ENCODE measurements at places on chromosomes 2 and 18.

DNA sequence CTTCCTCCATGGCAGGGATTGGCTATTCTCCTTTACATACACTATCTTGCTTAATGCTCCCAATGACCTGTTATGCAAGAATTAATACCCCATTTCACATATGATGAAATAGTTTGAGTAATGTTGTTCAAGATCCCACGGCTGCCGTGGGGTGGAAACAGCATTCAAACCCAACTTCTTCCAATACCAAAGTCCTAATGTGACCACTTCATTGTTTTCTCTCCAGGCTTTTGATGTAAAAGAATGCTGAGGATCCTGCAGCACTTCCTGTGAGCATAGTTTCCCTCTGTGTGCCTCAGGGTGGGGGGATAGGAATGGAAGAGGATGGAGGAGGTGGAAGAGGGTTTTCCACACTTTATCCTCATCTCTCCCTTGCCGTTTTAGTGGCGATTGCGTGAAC is 199.4 kb downstream of the IRS1 start:
- DNase-seq, result no peak

DNA sequence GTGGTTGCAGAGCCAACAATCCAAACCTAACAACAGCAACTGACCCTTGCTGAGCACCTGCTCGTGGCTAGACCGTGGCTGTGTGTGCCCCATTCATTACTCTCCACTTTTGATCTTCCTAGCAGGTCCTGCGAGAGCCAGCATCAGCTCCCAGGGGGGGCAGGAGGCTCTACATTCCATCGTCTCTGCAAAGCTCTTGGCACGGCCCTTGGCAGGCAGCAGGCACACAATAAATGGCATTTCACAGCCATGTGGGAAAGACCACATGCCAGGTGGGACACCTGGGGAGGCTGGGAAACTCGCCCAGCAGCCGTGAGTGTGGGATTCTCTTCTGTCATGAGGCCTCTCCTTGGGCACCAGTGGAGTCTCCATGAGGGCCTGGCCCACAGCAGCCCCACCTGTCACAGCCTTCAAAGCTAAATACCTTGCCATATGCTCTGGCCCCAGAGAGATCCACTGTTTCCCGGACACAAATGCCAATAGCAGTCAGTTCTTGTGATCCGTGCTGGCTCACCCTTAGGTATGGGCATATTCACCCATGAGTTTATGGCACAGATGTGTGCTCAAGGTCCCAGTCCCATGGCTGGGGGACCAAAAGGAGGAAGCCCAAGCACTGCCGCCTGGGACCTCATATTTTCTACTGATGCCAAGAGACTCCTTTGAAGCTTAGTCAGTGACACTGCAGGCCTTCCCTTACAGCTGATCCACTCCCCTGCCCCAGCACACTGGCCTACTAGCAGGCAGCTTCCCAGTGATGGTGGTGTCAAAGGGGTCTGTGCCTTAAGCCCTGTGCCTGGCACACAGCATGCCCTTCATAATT is 6.8 kb upstream of the TEX51 start:
- peak; percentile 62 for DNase-seq

DNA sequence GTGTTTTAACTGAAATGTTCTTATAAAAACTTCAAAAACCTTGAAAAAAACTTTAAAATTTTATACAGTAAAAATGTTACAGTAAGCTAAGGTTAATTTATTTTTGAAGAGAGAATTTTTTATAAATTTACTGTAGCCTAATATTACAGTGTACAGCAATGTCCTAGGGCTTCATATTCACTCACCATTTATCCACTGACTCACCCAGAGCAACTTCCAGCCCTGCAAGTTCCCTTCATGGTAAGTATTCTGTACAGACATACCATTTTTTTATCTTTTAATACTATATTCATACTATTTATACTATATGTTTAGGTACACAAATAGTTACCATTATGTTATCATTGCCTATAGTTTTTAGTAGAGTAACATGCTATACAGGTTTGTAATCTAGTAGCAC is 396.7 kb upstream of the MMADHC start:
- DNase-seq, result no peak

GRCh38 chr2:120455390-120455789 is 109.5 kb downstream of the INHBB start:
- no peak for DNase-seq

DNA sequence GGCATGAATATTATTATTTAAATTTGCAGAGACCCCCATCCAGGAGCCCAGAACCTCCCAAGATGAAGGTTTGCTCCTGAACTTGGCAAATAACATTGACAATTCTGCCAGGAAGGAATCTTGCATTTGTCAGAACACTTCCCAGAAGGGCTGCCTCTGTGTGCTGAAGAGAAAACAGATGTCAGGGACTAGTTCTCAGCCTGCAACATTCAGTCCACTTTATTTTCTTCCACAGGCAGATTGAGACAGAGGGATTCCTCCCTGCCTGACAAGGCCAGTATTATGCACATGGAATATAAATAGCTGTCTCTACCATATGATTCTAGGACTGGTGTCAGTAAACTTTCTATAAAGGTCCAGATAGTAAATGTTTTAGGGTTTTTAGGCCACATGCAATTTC is 171.5 kb upstream of the SIX2 start:
- no peak for DNase-seq

DNA sequence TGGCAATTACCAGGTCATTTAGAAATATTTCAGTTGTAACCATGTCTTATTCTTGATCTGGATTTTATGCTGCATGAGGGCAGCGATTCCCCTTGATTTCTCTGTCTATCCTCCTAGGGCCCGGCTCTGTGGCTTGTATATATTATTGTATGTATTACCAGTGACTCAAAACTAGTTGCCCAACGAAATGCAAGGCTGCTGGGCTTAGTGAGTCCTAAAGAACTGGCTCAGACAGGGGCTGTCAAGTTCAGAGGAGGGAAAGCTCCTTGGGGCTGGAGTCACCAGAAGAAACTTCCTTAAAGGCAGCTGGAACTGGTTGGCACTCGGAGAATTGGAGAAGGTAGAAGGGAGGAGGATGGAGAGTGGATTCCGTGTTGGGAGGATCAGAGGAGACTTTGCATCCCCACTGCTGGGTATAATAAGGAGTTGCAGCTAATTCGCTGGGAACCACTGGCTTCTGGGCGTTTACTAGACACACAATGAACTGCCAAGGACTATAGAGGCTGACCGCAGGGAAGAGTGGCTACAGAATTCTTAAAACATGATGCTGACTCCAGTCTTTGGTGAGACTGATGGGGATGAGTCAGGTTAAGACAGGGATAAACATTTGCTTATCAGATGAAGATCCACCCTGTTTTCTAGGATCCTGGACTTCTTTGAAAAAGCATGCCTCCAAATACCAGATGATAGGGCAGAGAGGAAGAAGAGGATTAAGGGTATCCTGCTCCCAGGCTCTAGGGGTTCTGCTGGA is 104.3 kb downstream of the PRKCE start:
- no peak for DNase-seq

DNA sequence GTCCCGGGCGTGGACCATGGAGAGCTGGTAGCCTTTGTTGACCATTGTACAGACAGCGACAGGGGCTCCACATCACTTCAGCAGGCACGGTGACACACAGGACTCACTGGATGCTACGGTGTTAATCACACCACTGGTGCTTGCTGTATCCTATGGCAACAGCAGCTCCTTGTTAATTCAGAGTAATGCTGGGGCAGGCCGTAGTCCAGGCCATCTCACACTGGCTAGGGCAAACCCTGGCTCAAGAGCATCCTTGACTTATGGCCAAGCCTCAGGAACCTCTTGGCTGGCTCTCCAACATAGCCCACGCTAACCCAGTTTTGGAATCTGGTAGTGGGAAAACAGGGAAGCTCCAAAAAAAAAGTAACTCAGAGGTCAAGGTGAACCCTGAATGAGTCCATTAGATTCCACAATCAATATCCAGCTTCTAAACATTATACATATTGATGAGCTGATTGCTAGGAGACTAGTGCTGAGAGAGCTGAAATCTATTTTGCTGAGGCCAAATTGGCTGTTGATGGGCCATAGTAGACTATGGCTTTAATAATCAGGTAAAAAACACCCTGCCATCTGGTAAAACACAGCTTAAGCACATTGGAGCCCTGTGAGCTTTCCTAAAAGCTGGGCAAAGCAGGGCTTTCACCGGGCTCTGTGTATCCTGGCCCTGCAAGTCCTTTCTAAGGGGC is 253.6 kb downstream of the PRKCE start:
- no peak for DNase-seq

- DNase-seq, result no peak
Observed at GRCh38 chr2:195388028-195388427, 269.0 kb upstream of the SLC39A10 start.

DNA sequence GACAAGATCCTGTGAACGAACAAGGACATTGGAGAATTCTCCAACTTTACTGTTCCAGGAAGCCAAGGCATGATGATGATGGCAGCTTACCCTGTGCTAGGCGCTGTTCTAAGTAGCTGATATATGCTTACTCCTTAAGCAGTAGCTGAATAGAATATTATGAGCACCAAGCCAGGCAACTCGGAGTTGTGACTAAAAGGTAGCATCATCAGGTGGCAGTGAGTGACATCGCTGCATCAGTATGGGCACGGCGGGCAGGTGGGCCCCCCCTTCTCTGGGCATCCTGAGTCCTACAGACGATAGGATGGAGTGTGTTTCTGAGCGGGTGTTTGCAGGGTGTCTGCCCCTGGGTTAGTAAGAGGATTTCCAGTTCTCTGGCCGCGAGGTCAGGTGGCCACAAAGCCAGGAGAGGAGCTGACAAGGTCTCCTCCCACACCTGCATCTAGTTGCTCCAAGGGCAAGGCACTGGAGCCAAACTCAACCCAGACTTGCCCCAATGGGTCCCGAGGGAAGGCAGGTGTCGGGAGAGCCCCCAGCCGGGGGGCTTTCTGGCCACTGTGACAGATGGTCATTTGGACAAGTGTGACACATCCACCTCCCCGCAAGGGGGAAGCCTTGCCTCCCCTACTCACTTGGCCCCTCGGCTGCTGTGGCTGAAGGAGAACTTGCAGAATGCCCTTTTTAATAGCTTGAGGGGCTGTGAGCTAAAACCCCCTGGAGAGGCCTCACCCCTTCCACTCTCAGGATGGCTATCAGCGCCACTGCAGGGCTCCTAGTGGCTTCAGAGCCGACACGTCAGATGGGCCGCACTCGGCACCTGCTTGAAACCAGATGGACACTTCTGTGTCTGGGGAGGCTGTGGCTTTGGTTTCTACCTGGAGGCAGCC is 55.5 kb downstream of the CRACDL start:
- no peak for DNase-seq

DNA sequence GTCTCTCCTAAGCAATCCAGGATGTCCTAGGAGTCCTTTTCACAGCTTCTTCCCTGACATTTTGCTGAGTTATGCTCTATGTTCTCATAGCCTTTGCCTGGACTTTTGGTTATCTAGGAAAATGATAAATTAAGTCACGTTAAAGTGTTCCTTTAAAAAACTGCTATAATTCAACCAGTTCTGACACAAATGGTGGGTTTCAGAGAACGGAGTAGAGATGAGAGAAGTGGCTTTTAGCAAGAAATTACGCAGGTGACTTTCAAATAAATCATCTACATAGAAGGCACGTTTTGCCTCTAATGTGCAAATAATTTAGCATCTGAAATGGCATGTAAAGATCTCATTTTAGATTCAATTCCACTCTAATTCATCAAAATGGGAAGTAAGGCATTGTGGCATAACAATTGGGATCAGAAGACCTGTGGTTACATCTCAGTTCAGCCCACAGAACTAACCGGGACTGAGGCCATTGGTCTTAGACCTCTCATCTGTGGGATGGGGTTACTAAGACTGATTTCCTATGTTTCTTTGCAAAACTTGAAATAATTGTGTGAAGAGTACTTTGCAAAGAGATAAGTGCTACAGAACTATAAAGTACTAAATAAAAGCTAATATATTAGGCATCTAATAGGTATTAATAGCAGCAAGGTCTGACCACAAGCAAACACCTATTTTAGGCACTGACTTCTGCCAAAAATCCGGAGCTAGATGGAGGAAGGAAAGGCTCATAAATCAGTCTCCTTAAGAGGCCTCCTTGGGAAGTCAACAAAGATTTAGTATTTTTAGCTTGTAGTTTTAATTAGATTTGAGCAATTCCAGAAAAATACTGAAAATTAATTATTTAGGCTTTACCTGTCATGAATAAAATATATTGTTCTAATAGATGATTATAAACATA is 211.4 kb downstream of the PIEZO2 start:
- DNase-seq, result no peak

DNA sequence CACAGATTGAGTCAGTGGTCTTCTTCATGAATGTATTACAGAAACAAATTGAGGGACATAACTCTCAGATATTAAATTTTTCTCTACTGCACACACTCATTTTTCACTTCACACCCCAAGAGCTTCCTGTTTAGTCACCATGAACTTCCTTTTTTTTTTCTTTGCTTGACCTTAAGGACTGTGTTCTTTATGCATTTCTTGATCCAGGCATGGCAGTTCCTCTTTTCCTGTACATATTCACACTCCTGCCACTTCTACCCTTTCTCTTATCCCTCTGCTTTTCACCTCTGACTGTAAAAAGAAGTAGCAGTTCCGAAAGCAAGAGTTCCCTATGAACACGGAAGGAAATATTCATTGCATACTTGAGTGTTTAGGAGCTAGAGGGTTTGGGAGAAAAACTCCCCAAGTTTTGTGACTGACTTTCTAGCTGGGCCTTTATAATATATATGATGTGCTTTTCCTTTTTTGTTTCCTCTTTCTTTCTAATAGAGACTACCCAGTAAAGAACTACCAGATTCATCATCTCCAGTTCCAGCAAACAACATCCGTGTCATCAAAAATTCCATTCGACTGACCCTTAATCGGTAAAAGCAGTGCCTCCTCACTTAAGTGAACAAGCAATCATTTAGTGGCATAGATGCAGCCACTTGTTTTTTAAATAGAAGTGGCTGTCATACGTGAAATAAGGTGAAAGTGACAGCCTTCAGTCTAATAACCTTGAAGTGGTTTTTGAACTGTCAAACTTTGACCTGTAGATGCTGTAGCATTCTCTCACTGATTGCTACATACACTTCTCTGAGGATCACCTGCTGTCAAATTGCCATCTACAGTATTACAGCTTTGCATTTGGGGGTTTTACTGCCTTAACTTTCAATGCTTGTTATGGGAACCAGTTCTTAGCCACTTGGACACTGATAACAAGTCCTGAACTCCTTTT is 40.8 kb downstream of the PAPOLG start:
- DNase-seq, result no peak

DNA sequence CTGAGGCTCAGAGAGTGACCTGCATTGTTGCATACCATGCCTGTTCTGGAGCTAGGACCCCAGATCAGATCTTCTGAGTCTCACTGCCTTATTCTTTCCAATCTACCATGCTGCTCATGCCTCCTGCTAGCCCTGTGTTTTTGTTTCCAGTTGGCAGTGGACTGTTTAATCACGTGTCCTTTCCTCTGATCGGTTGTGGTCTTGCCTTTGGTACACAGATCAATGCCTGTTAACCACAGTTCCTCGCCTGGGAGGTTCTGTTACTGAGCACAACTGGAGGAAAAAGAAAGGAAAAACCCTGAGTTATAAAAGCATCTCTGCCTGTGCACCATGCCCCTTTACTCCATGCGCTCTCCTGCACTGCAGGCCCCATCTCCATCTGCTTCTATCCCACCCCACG is 329.1 kb downstream of the SETBP1 start:
- DNase-seq, result no peak

- no peak for DNase-seq
Observed at GRCh38 chr2:206378835-206379234, 64.5 kb upstream of the ADAM23 start.

- DNase-seq, result no peak
Observed at GRCh38 chr2:146158072-146158674, 1638.3 kb upstream of the ZEB2 start.

GRCh38 chr2:101821828-101822458 is 124.4 kb downstream of the MAP4K4 start:
- DNase-seq, result no peak

GRCh38 chr2:198441246-198441645 is 636.9 kb downstream of the PLCL1 start:
- no peak for DNase-seq

Measured in lower leg skin (tissue), 4 donors.